ENCODE measurements at places on chromosomes 12 and 14.
A peak's percentile ranks its signal among the peaks of the same experiment; 100 is the strongest.

DNA sequence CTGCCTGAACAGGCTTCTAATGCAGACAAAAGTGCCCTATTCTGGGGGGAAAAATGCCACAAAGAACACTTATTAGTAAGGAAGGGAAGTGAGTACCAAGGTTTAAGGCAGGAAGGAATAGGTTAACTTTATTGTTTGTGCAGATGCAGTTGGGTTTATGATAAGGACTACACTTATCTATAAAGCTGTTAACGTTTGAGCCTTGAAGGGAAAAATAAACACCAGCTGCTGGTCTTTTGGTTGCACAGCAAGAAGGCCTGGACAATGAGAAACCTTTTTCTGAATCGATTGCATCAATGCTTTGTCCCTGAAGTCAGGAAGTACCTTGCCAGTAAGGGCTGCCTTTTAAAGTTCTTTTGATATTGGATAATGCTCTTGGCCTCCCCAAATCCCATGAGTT is 407.8 kb downstream of the ATP23 start:
- no peak for DNase-seq

DNA sequence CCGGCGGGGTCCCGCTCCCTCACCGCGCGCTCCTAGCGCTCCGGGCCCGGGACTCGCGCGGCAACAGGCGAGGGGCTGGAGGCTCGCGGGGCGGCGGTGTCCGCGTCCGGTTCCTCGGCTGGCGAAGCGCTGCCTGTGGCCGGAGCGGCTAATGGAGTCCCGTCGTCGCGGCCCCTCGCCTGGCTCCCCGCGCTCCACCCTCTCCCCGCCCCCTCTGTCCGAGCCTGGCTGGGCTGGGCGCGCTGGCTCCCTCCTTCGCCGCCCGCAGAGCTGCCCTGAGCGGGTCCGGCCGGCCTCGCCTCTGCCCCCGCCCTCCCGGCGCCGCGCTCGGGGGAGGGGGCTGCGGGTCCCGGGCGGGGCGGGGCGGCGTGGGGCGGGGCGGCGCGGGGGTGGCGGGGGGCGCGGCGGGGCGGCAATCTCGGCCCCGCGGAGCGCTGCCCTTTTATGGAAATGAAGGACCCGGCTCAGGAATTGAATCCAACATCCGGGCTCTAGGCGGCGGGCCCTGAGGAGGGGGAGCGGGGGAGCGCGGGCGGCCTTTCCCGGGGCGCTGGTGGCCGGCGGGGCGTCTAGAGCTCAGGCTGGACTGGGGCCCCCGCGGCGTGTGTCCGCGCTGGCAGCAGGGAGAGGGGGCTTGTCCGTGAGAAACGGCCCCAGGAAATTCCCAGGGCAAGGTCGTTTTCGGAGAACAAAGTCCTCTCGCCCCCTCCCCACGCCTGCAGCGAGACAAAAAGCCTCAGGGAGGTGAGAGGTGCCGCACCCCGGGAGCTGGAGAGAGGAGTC is at the start of gene FERMT2:
Gene FERMT2, minus strand, starts transcription at position 153 of the 783 bp plus-strand sequence. CDS start 482 bp downstream, outside the sequence.
- DNase-seq: peak; percentile 19

DNA sequence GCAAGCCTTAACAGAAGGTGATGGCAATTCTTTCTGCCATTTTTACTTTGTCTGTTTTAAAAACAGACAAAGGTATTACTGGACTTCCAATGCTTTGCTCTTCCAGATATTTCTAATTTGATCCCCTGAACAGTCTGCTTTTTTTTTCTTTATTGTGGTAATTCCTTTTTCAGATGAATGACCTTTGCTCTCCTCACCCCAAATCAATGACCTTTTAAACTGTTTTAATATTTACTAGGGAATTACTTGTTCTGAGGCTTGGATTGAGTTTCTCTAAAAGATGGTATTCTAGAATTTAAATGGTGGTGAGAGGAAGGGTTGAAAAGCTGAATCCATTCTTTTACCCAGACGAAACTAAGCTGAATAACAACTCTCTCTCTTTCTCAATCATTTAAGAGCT is 2.3 kb upstream of the MGST1 start:
- DNase-seq: no peak

DNA sequence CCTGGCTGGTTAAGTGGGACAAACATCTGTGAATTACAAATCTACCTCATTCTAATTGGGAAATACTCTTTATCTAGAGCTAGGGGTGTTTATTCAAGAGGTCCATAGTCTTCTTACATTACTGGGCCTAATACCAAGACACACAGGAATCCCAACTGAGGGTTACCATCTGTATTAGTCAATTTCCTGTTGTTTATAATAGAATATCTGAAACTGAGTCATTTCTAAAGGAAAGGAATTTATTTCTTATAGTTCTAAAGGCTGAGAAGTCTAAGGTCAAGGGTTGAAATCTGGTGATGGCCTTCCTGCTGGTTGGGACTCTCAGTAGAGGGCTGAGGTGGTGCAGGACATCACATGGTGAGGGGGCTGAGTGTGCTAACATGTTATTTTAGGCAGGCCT is 36.0 kb downstream of the RTRAF start:
- DNase-seq: no peak

- DNase-seq: no peak
Observed at GRCh38 chr12:124610629-124611558, 43.5 kb upstream of the NCOR2 start.

All from T-helper 1 cell (primary cell).